Adrenal gland (tissue), 19 donors: ENCODE measurements at places on chromosomes 1 and 21. TPM values are rescaled to one million over a fixed set of nuclear protein-coding genes. Genes with fewer than 3 reads are reported as not detected.

The ADAM30 gene
- total RNA-seq = not detected

The CYP4A22 gene
- not detected for total RNA-seq

The CRYBG2 gene
- not detected for total RNA-seq

The SLC22A15 gene
- 2.3 TPM for total RNA-seq

The IGSF21 gene
- total RNA-seq = 11.7 TPM

The TACSTD2 gene
- total RNA-seq = not detected

The HLX gene
- total RNA-seq = 6.1 TPM

The FAM110D gene
- total RNA-seq = 3.9 TPM

The PYCR2 gene
- total RNA-seq = 82.5 TPM

DNA sequence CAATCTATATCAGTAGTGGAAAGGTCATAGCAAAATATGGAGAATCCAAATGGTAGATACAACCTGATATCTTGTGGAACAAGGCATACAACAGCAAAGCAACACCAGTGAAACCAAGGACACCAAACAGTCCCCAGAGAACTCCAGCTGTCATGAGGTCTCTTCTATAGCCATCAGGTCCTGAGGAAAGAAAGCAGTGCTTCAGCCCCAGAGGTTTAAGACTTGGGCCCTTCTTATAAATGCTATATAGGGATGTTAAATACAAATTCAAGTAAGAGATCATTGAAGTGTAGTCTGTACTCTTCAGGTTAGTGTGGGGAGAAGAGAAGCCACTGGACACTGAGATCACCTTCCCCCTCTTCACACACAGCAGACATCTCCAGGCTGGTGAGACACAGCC lies 10.1 kb downstream of the FCRL2 start:
- no peaks in the 10 kb centered on the region for H3K27me3 ChIP-seq
- H3K27ac ChIP-seq = no peak overlapping the region
- H3K4me1 ChIP-seq = no peaks in the 10 kb centered on the region
- DNase-seq = no peak
- no peaks in the 10 kb centered on the region for H3K36me3 ChIP-seq

GRCh38 chr1:234175363-234175762 lies 197.9 kb upstream of the COA6 start:
- H3K4me1 ChIP-seq = no peaks in the 10 kb centered on the region
- H3K4me3 ChIP-seq = no peak overlapping the region
- no peaks in the 10 kb centered on the region for H3K36me3 ChIP-seq
- H3K27me3 ChIP-seq = no peaks in the 10 kb centered on the region
- no peak overlapping the region for H3K27ac ChIP-seq

DNA sequence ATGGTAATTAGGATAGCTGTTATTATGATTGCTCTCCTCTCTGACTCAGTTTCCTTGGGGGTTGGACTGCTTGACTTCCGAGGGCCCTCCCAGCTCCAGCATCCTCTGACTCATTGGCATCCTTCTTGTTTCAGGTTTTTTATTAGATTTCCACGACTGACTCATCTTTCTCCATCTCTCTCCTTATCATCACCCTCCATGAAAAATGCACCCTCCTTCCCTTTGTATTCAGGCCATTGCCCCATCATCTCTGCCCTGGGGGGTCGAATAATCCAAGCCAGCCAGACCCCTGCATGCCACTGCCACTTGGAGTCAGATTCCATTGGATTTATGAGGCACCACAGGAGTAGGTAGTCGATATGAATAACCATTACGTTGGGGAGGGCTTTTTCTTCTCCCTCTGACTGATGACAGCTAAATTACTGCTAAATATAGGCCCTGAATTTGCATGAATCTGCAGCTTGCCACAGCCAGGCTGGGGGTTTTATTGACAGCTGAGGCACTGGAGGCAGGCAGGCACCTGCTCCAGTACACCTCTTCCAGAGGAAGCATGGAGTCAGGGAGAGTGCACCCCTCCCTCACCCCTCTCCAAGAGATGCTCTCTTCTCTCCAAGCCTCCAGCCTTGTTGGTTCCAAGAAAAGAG lies 91.7 kb downstream of the C1orf94 start:
- H3K4me3 ChIP-seq = no peak overlapping the region
- no peak for DNase-seq
- no peak overlapping the region for H3K27ac ChIP-seq
- H3K4me1 ChIP-seq = no peaks in the 10 kb centered on the region
- H3K36me3 ChIP-seq = no peaks in the 10 kb centered on the region
- peaks cover 6% of the 10 kb centered on the region for H3K27me3 ChIP-seq

GRCh38 chr21:42505090-42505726 lies 8.4 kb upstream of the SLC37A1 start:
- no peak for DNase-seq
- no peaks in the 10 kb centered on the region for H3K4me1 ChIP-seq
- no peak overlapping the region for H3K4me3 ChIP-seq

DNA sequence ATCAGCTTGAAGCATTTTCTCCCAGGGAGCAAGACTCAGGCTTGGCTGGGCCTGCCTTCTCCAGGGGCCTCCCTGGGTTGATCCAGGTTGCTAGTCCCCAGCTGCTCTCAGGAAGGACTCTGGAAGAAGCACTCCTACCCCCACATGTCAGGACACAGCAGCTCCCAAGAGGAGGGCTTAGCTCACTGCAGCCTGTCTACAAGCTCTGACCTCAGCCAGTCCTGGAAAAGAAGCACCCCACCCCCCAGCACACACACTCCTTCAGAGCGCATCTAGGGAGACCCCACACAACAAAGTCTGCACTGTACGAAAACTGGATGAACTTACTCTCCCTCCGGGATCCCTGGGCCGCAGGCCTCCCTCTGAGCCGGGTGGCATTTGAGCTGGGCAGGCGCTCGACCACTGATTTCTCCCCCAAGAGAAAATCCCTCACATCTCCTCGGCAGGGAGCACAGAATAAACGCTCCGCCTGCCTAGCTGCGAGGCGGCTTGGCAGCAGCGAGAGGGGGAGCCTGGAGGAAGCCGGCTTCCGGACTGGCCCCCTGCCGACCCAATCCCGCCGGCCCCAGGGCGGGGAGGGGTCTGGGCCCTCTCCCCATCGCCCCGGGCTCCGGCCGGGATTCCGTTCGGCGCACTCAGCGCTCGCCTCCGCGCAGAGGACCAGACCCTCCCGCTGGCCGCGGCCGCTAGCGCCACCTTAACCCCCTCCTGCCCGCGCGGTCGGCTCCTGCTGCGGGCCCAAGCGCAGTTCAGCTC lies at the start of gene KCNA2:
TSS of gene KCNA2 (minus strand) at position 458 of the 756 bp plus-strand sequence. CDS start 1,576 bp downstream, outside the sequence.
- peaks cover 16% of the 10 kb centered on the region for H3K4me1 ChIP-seq
- no peak within 1 kb of the TSS for H3K27ac ChIP-seq
- H3K4me3 ChIP-seq = no peak within 1 kb of the TSS
- H3K36me3 ChIP-seq = no peaks in the 10 kb centered on the region
- DNase-seq = no peak

GRCh38 chr1:221302357-221302756 lies 423.1 kb downstream of the HLX start:
- H3K27ac ChIP-seq = no peak overlapping the region
- DNase-seq = no peak
- H3K36me3 ChIP-seq = no peaks in the 10 kb centered on the region
- no peak overlapping the region for H3K4me3 ChIP-seq

DNA sequence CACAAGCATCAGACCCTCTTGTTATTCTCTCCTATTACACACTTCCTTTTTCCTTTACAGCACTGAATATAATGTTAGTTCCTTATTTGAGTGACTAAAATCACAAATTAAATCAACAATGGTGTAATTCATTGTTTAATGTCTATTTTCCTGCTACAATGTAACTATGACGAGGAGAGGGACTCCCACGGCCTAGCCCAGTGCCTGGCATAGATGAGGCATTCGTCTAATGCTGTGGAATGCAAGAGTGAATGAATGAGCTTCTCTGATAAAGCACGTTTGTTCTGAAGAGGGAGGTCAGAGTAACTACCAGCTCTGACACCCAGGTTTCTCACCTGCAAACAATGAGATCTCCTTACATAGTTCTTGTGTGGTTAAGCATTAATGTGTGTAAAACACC lies 479.4 kb downstream of the OMA1 start:
- H3K27ac ChIP-seq = no peak overlapping the region
- DNase-seq = no peak
- H3K4me1 ChIP-seq = no peaks in the 10 kb centered on the region
- no peaks in the 10 kb centered on the region for H3K36me3 ChIP-seq
- H3K27me3 ChIP-seq = no peaks in the 10 kb centered on the region

DNA sequence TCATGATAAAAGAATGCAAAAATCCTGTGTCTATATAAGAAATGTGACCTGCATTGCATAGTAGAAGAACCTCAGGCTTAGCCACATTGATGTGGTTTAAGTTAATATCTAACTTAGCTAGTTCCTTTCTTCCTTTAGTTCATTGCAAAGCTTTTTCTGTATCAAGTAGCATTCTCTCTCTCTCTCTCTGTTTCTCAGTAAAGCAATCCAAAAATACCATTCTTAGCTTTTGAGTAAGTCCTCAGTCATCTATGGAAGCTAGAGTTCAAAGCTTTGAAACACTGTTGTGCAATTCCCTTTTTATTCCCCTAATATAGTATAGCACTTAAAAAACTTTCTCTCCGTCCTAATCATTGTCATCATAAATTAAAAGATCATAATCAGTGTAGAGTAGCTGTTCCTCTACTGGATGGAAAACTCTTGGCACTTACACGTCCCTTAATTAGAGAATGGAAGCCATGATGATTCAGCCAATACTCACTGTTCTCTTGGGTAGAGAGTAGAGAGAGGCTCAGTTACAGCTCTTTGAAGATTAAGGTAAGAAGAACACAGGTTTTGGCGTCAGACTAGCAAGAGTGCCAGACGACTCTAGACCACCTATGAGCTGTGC lies 350.3 kb upstream of the LYPLAL1 start:
- H3K36me3 ChIP-seq = no peaks in the 10 kb centered on the region
- no peaks in the 10 kb centered on the region for H3K4me1 ChIP-seq
- H3K4me3 ChIP-seq = no peak overlapping the region
- no peak overlapping the region for H3K27ac ChIP-seq
- DNase-seq = no peak
- no peaks in the 10 kb centered on the region for H3K27me3 ChIP-seq

GRCh38 chr1:56331892-56332567 lies 247.3 kb downstream of the PLPP3 start:
- no peak overlapping the region for H3K4me3 ChIP-seq
- H3K36me3 ChIP-seq = no peaks in the 10 kb centered on the region
- no peaks in the 10 kb centered on the region for H3K27me3 ChIP-seq
- H3K4me1 ChIP-seq = no peaks in the 10 kb centered on the region

- DNase-seq = no peak
- H3K4me1 ChIP-seq = no peaks in the 10 kb centered on the region
Observed at GRCh38 chr1:44542420-44543063, 131.7 kb downstream of the TMEM53 start.

- H3K36me3 ChIP-seq = no peaks in the 10 kb centered on the region
- H3K27me3 ChIP-seq = no peaks in the 10 kb centered on the region
- DNase-seq = no peak
- no peak overlapping the region for H3K4me3 ChIP-seq
Observed at GRCh38 chr1:193368302-193368701, 181.9 kb upstream of the B3GALT2 start.

DNA sequence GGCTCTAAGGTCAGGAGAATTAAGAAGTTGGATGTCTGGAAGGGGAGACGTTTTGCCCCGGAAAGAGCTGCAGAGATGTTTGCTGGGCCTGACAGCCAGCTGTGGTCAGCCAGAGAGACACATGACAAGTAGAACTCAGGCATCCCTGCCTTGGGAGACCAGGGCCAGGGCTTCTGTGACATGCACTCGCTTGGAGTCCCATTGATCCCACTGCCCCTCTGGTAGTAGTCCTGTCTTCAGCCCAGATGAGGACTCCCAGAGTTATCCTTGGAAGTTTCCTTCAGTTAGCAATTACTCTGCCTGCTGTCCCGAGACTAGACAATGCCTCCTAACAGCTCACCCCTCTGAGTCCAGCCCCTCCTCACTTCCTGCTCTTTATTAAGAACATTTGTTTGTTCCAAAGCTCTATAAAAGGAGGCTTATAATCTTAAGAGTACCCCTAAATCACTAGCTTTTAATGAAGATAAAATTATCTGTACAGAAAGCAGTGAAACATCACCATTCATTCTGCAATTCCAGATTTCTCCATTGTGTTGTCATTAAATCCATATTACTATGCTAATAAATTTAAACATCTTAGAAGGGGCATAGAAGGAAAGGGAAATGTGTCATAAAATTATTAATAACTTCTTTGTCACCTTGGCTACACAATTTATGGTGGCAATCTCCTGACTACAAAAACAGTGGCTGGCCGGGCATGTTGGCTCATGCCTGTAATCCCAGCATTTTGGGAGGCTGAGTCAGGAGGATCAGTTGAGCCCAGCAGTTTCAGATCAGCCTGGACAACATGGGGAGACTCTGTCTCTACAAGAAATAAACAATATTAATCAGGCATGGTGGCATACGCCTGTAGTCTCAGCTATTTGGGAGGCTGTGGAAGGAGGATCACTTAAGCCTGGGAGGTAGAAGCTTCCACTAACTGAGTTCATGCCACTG lies 94.2 kb downstream of the KCNK1 start:
- no peaks in the 10 kb centered on the region for H3K27me3 ChIP-seq
- no peaks in the 10 kb centered on the region for H3K4me1 ChIP-seq
- H3K36me3 ChIP-seq = no peaks in the 10 kb centered on the region
- H3K4me3 ChIP-seq = no peak overlapping the region
- no peak for DNase-seq

DNA sequence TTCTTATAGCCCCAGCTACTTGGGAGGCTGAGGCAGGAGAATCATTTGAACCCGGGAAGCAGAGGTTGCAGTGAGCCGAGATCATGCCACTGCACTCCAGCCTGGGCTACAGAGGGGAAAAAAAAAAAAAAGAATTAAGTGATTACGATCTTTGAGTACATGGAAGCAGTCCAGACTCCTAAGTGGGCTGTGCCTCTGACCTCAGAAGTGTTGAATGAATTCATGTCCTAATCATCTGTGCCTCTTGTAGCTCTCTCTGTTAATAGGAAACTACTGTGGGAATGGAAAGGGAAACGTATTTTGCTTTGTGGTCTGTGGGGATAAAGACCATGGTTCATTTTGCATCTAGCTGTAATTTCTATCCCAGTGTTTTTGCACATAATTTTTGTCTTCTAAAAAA lies 8.4 kb upstream of the IVNS1ABP start:
- DNase-seq = no peak
- H3K27ac ChIP-seq = no peak overlapping the region
- H3K4me3 ChIP-seq = no peak overlapping the region
- no peaks in the 10 kb centered on the region for H3K4me1 ChIP-seq
- no peaks in the 10 kb centered on the region for H3K27me3 ChIP-seq

GRCh38 chr1:187046293-187046692 lies 217.5 kb downstream of the PLA2G4A start:
- no peak overlapping the region for H3K4me3 ChIP-seq
- no peaks in the 10 kb centered on the region for H3K4me1 ChIP-seq
- peaks cover 5% of the 10 kb centered on the region for H3K27me3 ChIP-seq
- no peak for DNase-seq

- no peak overlapping the region for H3K27ac ChIP-seq
- H3K27me3 ChIP-seq = no peaks in the 10 kb centered on the region
- DNase-seq = no peak
- H3K4me3 ChIP-seq = no peak overlapping the region
Observed at GRCh38 chr1:235888119-235888643, 21.5 kb upstream of the LYST start.
